ENCODE measurements at places on chromosomes 7 and 10.

DNA sequence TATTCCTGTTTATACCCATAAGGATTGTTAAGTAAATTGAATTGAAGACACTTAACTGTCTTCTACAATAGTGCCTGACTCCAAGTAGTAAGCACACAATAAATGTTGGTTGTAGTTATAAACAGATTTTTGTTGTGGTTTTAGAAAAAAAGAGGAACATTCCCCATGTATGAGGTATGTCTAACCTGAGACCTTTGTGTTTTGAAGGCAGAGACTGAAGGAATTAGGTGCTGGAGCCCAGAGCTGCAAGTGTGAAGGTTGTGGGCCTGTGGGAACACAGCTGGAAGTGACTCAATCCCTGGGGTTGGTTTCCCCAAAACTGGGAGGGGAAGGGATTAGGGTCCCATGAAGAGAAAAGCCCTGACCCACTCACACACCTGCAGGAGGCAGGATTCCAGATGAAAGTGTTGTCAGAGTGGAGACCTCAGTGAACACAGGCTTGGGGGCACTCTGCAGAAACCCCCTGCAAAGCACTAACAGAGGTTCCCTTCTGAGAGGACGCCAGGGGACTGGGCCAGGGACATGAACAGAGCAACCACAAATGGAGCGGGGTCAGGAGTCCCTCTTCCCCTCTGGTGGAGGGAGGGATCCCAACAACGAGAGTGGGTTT lies 265.1 kb upstream of the KLF14 start:
- DNase-seq, result no peak

- DNase-seq, result no peak
Observed at GRCh38 chr10:88236121-88236743, 346.9 kb downstream of the RNLS start.

- no peak for DNase-seq
Observed at GRCh38 chr10:16581202-16581601, 59.5 kb upstream of the C1QL3 start.

- peak; percentile 34 for DNase-seq
Observed at GRCh38 chr10:71684356-71685173, 35.0 kb downstream of the C10orf105 start.

DNA sequence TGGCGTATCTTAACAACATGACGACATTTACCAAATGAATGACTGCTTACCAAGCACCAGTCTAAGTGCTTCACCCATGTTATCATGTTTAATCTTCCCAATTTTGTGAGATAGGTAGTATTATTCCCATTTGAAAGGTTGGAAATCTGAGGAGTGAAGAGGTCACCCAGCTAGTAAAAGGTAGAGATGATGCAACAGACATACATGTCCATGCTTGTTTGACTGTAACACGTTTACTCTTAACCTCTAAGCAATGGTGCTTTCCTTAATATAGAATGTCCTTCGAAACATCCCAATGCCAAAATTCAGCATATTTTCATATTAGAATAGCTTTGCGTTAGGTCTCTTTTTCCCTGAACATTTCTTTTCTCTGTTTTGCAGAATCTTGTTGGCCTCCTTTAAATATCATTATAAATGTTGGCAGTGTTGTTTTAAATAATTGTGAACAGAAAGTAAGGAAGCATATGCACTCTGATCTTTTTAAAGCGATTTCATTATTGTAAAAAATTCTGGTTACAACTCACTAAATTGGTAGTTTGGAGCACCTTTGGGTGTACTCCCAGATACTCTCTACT lies 722.8 kb downstream of the AUTS2 start:
- DNase-seq, result no peak

DNA sequence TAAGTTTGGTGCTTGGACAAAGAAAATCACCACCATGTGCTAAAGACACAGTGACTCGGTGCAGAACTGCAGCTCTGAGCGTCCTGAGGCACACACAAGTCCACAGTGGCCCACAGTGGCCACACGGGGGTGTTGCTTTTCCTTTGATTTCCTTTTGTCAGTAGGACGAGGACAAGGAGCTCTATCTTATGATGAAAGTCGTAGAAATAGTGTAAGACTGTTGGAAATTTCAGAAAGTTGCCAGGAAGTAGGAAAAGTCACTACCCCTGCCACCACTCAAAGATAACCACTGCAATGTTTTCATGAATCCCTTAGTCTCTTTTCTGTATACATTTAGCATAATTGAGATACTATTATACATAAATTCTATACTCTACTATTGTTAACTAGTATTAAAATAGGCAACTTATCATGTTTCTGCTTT lies 146.0 kb downstream of the TNS3 start:
- DNase-seq, result no peak

DNA sequence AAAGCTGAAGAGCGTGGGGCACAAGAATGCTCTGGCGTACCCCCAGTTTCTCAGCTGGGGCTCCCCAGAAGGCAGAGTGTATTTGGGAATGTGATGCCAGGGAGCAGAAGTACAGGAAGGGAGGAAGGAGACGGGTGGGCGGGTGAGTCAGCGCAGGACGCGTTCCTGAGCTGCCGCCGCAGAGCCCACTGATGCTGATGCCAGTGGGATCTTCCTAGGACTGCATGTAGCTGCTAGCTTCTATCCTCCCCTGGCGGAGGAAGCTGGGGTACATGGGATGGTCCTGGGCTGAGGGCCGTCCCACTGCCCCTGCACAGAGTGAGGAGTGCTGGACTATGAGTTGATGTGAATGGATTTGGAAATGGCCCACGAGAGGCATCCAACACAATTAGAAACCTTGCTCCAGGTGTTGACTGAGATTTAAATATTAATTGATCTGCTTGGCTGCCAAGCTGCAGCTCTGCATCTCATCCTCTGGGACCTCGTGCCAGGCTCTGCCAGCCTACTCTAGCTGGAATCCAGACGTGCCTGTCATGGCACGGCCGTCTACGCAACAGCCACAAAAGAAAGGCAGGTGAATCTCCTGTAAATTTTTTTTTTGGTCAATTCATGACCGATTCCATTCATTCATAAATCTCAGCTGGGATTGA lies 66.2 kb upstream of the RHEB start:
- no peak for DNase-seq

- no peak for DNase-seq
Observed at GRCh38 chr7:38561166-38561565, 70.0 kb downstream of the AMPH start.

Measured in stimulated activated CD4-positive, alpha-beta T cell treated with anti-CD3 and anti-CD28 coated beads, Interleukin-4, amount 100 ng/mL, for 4 hours (primary cell).